ENCODE measurements at places on chromosomes 3 and 15. TPM values are rescaled to one million over a fixed set of nuclear protein-coding genes. Genes with fewer than 3 reads are reported as not detected.

The CLRN1 gene
- total RNA-seq, result not detected

The GOLGA8S gene
- total RNA-seq, result 0.17 TPM

The CIAO2A gene
- total RNA-seq, result 15.3 TPM

The LDHAL6B gene
- not detected for total RNA-seq

DNA sequence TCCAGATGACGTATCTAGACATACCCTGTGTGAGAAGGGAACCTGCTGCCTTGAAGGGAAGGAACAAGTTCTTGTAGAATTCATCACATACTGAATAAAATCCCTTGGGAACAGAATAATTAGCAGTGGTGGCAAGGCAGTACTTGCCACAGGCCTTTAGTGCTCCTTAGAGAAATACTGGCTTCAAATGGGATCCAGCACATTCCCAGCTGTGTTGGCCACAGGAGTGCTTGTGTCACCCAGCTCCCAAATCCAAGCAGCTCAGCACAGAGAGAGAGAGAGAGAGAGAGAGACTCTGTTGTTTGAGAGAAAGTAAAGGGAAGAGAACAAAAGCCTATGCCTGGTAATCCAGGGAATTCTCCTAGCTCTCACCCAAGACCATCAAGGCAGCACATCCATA lies 969.0 kb upstream of the ALCAM start:
- H3K27ac ChIP-seq, result no peak overlapping the region
- no peaks in the 10 kb centered on the region for H3K4me1 ChIP-seq
- DNase-seq, result no peak
- H3K4me3 ChIP-seq, result no peak overlapping the region
- no peaks in the 10 kb centered on the region for H3K36me3 ChIP-seq
- H3K27me3 ChIP-seq, result no peaks in the 10 kb centered on the region

GRCh38 chr15:66040211-66040892 lies 171.1 kb downstream of the RAB11A start:
- H3K27ac ChIP-seq, result no peak overlapping the region
- no peak overlapping the region for H3K4me3 ChIP-seq
- no peaks in the 10 kb centered on the region for H3K27me3 ChIP-seq
- DNase-seq, result no peak
- H3K4me1 ChIP-seq, result peaks cover 18% of the 10 kb centered on the region

DNA sequence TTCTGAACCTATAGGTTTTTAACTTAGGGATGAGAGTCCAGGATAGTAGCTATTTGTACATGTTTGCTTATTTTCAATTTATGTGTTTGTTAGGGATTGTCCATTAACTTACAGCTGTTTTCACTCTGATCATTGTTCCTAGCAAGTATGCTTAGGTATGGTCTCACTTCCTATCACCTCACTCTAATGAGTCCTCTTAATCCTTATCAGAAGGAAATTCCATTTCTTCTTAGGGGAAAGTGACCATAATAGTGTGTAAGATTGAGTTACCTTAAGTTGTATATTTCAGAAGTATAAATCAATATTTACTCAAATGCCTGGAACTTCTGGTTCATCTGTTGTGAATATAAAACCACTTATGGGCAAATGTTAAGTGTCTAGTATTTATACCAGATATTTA lies 53.0 kb downstream of the PIAS1 start:
- no peak overlapping the region for H3K27ac ChIP-seq
- DNase-seq, result no peak
- peaks cover 40% of the 10 kb centered on the region for H3K4me1 ChIP-seq
- H3K4me3 ChIP-seq, result no peak overlapping the region

DNA sequence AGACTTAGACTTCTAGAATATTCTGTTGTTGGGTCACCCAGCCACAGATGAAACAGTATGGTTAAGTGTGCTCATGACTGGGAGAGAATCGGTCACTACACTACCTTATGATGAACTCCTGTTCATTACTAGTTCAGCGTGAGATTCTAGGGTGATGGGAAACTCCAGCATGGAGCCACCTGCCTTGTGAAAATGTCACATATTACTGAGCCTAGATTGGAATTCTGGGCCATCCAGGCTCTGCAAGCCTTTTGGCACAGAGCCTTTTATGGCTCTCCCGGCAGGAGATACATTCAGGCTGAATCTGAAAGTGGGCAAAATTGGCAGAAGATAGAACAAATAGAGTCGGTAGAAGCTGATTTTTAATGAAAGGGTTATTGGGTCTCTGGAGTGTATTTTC lies 19.0 kb downstream of the NANOGP8 start:
- no peaks in the 10 kb centered on the region for H3K4me1 ChIP-seq
- H3K27ac ChIP-seq, result no peak overlapping the region
- DNase-seq, result no peak
- H3K36me3 ChIP-seq, result no peaks in the 10 kb centered on the region
- H3K4me3 ChIP-seq, result no peak overlapping the region

- H3K4me3 ChIP-seq, result no peak overlapping the region
- peaks cover 14% of the 10 kb centered on the region for H3K36me3 ChIP-seq
- no peaks in the 10 kb centered on the region for H3K27me3 ChIP-seq
- peaks cover 12% of the 10 kb centered on the region for H3K4me1 ChIP-seq
- DNase-seq, result peak; percentile 70
- H3K27ac ChIP-seq, result no peak overlapping the region
Observed at GRCh38 chr3:25583343-25583742, 81.4 kb downstream of the TOP2B start.

DNA sequence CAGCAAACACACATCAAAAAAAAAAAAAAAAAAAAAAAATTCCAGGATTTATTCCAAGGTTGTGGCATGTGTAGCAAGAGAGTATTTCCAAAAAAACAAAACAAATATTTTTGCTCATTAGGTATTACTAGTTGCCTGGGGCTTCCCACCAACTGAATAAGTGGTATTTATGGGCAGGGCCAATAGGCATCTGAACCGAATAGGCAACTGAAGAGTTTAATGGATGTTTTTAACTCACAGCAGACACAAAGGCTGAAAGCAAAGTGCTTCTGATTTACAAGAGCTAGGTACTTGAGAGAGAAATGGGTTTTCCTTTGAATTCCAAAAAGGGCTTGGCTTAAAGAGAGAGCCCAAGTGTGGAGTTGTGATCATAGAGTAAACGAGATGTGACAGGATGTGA lies 21.4 kb downstream of the EIF4E3 start:
- no peaks in the 10 kb centered on the region for H3K36me3 ChIP-seq
- H3K4me3 ChIP-seq, result no peak overlapping the region
- H3K4me1 ChIP-seq, result peaks cover 13% of the 10 kb centered on the region
- no peak overlapping the region for H3K27ac ChIP-seq
- H3K27me3 ChIP-seq, result no peaks in the 10 kb centered on the region
- no peak for DNase-seq

- H3K27me3 ChIP-seq, result no peaks in the 10 kb centered on the region
- no peak overlapping the region for H3K4me3 ChIP-seq
- no peak overlapping the region for H3K27ac ChIP-seq
- H3K36me3 ChIP-seq, result no peaks in the 10 kb centered on the region
- H3K4me1 ChIP-seq, result no peaks in the 10 kb centered on the region
Observed at GRCh38 chr3:39900462-39901002, 91.1 kb downstream of the MYRIP start.

- H3K4me3 ChIP-seq, result no peak overlapping the region
- no peak overlapping the region for H3K27ac ChIP-seq
- H3K36me3 ChIP-seq, result no peaks in the 10 kb centered on the region
- DNase-seq, result no peak
- no peaks in the 10 kb centered on the region for H3K4me1 ChIP-seq
- no peaks in the 10 kb centered on the region for H3K27me3 ChIP-seq
Observed at GRCh38 chr3:58946875-58947274, 103.0 kb downstream of the CFAP20DC start.

GRCh38 chr3:9778143-9779074 lies 8.7 kb upstream of the CAMK1 start:
- H3K27ac ChIP-seq, result no peak overlapping the region
- no peak overlapping the region for H3K4me3 ChIP-seq
- H3K4me1 ChIP-seq, result peaks cover 4% of the 10 kb centered on the region
- peaks cover 20% of the 10 kb centered on the region for H3K36me3 ChIP-seq

GRCh38 chr15:70121624-70122302 lies 24.0 kb upstream of the TLE3 start:
- no peak overlapping the region for H3K4me3 ChIP-seq
- peak; percentile 95 for DNase-seq

DNA sequence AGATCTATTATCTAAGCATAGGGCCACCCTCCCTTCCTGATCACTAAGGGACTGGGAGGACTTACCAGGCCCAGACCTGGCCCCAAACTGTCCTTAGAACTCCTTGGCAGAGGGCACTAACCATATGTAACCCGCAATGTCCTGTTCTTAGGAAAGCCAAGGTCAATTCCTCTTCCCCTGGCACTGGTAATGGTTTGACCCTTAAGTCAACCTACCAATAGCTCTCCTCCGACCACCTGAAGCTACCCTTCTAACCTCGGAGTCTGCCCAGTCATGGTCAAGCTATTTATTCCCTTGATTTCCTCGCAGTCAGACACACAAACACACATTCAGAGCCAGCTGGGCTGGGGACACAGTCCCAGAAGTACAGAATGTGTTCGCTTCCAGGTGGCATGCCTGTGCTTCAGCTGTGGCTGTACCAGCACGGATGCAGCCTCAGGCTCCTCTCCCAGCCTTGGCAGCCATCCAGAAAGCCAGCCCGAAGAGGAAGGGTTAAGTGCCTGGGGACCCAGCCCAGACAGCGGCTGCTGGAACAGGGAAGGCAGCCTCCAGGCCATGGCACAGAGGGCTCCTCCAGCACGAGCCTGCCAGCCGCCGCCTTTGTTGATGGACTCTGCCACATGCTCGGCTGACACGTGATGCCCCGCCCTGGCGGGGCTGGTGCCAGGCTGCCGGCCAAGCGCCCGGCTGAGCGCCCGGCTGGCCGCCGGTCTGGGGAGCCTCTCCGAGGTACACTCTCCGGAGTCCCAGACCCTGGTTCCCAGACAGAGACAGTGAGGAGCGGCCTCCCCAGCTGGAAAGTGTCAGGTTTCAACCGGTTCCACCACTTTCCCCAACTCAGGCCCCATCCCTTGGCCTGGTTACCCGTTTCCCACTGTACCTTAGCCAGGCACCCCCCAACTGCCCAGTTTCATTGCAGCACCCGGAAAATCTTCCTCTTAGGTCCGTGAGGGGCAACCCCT lies 5.5 kb downstream of the BMF start:
- peak overlapping the region; percentile 83 for H3K27ac ChIP-seq
- no peaks in the 10 kb centered on the region for H3K36me3 ChIP-seq
- no peak for DNase-seq
- H3K4me1 ChIP-seq, result peaks cover 100% of the 10 kb centered on the region
- no peak overlapping the region for H3K4me3 ChIP-seq
- no peaks in the 10 kb centered on the region for H3K27me3 ChIP-seq

GRCh38 chr3:161215185-161215584 lies 5.9 kb upstream of the NMD3 start:
- no peak for DNase-seq
- H3K4me1 ChIP-seq, result peaks cover 1% of the 10 kb centered on the region
- no peaks in the 10 kb centered on the region for H3K27me3 ChIP-seq

Measured in esophagus muscularis mucosa (tissue), 4 donors.